Kasumi-1 (cell line): ENCODE measurements at places on chromosomes 5 and 9.

DNA sequence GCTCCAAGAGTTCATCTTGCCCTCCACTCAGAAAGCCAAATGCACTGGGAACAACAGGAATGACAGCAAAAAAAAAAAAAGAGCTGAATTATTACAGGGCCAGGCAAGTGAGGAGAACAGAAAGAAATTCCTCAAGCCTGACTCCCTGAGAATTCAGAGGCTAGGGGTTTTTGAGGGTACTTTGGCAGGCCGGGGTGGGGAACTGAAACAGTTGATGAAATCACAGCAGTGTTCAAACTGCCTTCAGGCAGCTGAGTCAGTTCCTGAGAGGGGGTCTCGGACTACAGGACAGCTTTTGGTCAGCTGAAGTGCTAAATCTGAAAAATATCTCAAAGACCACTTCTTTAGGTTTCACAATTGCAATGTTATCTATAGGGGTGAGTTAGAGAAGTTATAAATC, 419.4 kb downstream of the SEMA5A start:
- no peak for DNase-seq

- no peak for DNase-seq
Observed at GRCh38 chr5:120624021-120624563, 160.0 kb downstream of the PRR16 start.

DNA sequence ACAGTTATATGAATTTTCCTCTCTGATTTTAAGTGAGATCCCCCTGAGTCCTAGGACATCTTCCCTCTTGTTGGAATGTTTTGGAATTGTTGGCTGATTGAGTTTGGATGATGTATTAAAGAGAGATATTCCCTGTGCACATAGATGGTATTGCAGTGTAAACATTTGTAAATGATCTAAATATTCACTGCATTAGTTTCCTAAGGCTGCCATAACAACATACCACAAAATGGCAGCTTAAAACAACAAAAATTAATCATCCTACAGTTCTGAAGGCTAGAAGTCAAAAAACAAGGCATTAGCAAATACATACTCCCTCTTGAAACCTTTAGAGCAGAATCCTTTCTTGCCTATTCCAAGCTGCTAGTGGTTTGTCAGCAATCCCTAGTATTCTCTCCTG, 38.0 kb upstream of the MROH2B start:
- DNase-seq, result no peak

DNA sequence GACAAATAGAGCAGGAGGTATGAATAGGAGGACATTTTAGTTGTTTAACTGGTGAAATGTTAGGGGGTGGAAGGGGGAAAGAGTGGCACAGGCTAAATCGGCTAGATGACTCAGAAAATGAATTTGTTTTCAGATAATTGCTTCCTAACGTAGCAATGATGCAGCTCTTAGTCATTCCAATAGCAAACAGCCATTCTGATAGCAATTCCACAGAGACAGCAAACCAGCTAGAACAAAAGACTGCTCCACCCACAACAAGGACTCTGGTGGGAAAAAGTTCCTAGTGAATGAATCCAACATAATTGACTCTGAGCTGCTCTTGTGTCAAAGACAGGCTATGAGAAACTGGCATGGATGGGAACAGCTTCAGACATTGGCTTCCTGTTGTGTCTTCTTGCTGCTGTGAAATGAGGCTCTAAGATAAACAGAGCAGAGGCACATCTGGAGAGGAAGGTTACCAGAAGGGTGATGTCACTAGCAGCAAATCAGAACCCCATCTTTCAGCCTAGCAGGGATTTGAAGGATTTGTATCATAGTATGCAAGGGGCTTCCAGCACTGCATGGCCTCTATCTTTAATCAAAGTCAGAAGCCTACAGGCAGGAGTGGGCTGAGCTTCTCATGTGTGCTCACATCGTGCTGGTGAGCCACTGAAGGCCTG, 28.1 kb upstream of the F2RL1 start:
- no peak for DNase-seq

DNA sequence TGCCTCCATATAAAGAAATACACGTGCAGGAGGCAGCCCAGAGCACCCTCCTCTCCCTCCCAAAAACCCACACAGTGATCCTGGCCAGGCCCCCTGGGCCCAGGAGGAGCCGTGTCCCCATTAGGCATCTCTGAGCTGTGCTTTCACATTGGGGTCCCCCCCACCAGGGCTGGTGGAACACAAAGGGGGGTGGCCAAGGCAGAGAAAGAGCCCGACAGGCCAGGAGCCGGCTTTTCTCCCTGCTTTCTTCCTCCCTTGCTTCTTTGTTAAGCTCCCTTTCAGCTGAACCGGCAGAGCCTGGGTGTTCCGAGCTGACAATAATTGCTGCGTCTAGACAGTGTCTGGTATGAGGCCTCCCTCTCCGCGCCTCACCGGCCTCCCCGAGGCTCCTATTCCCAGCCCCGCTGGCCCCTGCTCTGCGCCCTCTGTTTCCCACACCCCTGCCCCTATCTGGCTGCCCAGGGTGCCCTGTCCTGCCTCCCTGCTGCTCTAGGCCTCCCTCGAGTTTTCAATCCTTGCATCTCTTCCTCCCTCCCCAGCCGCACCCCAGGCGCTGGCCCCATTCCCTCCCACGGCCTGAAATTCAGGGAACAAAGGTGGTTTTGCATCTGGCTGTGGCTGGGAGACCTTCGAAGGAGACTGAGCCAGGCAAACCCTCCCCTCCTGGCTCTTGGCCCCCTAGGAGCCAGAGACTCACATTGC, 120.6 kb downstream of the C9orf50 start:
- DNase-seq, result no peak

DNA sequence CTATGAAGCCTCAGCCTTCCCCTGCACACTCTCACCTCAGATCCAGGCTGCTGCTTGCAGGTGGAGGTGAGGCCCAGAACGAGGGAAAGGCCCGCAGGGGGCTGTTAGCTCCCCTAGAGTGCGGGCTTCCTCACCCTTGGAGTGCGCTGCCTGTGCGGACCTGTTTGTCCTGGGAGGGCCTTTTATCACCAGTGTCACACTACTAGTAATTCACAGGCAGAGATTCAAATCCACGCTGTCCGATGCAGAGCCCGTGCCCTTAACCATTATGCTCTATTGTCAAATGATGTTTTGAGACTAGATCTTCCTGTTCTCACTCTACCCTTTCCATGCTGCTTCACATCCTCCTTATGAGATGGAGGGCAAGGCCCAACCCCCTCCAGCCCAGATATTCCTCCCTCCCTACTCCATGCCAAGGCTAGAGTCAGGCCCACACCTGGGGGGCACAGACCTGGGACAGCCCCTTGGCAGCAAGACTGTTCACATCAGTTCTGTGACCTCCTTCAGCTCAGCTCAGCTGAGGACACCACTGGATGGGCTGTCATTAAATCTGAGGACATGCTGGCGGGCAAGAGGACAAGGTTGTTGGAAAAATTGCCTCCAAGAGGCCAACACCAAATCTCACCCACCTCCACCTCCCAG, 112.8 kb upstream of the SPOCK1 start:
- DNase-seq, result no peak

- no peak for DNase-seq
Observed at GRCh38 chr9:5817862-5818261, 15.1 kb downstream of the ERMP1 start.

GRCh38 chr9:128081056-128081455, 13.0 kb downstream of the SLC25A25 start:
- no peak for DNase-seq

- DNase-seq, result no peak
Observed at GRCh38 chr9:101970609-101971008, 232.2 kb upstream of the GRIN3A start.

DNA sequence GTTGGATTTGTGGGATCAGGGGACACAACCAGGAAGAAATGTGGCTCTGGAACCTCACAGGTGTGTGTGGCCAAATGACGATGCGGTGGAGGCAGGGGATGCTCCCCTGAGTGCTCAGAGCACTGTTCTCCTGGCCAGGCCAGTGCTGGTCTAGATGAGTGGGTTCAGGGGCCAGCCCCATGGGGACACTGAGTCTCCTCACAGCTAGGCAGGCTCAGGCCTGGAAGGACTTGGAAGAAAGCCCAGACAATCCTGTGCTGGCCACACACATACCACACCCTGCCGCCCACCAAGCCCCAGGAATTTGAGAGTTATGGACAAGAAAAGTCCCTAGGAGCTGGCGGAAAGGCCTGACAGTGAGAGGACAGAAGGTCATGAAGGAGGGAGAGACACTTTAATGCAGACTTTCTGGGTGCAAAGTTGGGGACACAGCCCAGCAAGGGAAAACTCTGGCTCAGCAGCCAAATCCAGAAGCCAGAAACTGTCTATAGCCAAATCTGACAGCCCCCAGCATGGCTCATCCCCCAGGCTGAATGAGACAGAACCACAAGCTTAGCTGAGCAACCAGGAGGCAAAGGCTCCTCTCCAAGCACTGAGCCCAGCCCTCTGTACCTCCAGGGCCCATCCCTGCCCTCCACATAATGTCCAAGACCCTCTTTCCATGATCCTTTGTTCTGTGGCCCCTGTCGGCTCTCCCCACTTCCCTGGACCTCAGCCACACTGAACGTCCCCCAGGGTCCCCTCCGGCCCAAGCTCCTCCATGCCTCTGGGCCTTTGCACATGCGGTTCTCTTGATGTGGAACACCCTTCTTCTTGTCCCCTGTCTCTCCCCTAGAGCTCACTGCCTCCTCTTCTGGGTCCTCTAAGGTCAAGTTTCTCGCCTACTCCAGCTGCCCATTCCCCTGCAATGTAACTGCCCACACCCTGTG, 22.4 kb downstream of the LHX6 start:
- no peak for DNase-seq

- DNase-seq, result peak; percentile 30
Observed at GRCh38 chr5:44875661-44876605, 67.2 kb downstream of the MRPS30 start.

- DNase-seq, result no peak
Observed at GRCh38 chr5:143495110-143495509, 91.6 kb upstream of the NR3C1 start.

DNA sequence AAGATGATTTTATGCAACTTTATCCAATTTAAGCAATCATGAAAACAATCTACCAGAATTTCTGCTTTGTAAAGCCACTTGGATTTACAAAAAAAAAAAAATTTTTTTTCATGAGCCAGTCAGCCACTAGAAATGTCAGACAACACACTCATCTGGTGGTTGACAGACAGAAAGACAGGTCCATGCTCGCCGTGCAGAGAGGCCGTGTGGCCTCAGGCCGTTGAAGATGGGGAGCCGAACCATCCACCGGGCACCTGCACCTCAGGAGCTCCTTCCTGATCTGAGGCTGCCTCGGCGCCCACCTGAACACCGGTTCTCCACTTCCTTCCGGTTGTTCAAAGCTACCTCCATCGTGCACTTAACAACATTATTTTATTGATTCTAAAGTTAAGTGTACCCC, 138.0 kb upstream of the IRX4 start:
- no peak for DNase-seq

GRCh38 chr9:127132921-127133647, 10.6 kb upstream of the ANGPTL2 start:
- no peak for DNase-seq

- DNase-seq, result no peak
Observed at GRCh38 chr9:17730899-17731298, 152.0 kb downstream of the SH3GL2 start.

DNA sequence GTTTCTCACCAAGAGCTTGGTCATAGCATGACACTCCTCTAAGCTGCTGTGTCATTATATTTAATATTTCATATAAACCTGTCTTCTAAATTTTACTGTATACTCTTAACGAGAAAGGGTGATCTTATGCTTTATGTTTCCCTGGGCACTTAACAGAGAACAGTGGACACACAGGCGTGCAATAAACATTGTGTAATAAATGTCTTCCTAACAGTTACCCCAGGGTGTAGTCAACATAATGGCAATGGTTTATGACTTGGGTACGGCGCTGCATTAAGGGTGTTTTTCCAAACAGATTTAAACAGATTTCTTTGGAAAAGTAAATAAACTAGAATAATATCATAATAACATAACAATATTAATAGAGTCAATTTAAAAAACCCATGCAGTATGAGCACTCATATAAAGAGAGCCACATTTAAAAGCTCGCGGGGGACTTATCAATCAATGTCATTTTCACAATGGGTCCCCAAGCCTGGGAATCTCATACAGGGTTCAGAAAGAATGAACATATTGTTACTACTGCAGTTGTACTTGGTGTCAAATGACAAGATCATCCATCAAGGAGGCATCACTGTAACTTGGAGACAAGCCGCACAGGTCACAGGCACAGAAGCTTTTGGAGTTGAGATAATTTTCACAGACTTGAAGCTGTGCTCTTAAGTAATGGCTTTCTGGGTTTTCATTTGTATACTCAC, 376.4 kb downstream of the CTNND2 start:
- no peak for DNase-seq

- no peak for DNase-seq
Observed at GRCh38 chr9:126442636-126443035, 116.0 kb downstream of the MVB12B start.

GRCh38 chr5:128693764-128694163, 155.7 kb upstream of the FBN2 start:
- DNase-seq, result no peak

DNA sequence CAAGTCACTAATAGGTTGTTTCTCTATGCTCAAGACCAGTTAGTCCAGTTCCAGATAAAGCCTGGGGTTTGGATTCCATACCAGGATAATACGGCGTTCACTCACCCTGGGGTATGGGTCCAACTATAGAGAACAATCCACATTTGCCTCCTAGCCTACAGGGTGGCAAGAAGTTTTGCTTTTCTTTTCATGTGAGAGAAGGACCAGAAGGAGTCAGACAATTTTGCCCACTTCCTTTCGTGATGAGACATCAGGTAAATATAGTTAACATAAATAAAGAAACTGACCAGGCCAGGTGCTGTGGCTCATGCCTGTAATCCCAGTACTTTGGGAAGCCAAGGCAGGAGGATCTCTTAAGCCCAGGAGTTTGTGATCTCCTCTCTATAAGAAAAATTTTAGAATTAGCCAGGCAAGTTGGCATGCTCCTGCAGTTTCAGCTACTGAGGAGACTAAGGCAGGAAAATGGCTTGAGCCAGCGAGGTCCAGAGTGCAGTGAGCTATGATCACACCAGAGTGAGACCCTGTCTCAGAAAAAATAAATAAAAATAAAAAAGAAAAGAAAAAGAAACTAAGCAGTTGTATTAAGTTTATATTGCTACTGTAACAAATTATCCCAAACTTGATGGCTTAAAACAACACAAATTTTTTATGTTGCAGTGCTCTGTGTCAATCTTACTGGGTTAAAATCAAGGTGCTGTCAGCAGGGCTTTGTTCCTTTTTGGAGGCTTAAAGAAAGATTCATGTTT, 7.5 kb upstream of the REEP5 start:
- no peak for DNase-seq

GRCh38 chr9:13568841-13569601, 289.5 kb upstream of the MPDZ start:
- no peak for DNase-seq

DNA sequence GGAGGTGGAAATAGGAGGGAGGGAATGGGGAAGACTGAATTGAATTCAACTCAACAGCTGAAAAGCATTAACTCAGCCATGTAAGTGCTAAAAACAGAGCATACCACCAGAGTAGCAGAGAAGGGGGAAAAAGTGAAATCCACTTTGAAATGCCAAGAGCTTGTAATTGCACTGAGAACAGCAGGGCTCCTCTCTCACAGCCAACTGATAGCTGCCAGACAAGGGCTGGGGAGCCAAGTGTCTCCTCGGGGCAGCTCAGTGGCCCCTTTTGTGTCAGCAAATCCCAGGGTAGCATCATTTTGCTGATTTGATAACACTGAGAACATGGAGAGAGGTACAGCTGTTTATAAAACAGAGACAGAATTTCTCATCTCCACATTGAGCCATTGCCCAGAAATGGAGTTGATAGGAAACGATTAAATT, 182.5 kb downstream of the FRMD3 start:
- no peak for DNase-seq

GRCh38 chr5:96675882-96676281, 13.7 kb downstream of the CAST start:
- DNase-seq, result no peak

GRCh38 chr5:57007344-57007743, 55.4 kb upstream of the MIER3 start:
- no peak for DNase-seq

GRCh38 chr5:109936996-109937395, 247.3 kb downstream of the MAN2A1 start:
- DNase-seq, result no peak
